ENCODE measurements at places on chromosomes 13 and 19. TPM values are rescaled to one million over a fixed set of nuclear protein-coding genes. Genes with fewer than 3 reads are reported as not detected.

Gene IRF2BP1
- 15.8 TPM for polyA plus RNA-seq

Gene ZNF700
- 17.9 TPM for polyA plus RNA-seq

Gene ATP4A
- not detected for polyA plus RNA-seq

Gene FGF21
- polyA plus RNA-seq = not detected

Gene SLC6A16
- polyA plus RNA-seq = 2.6 TPM
